ENCODE measurements at places on chromosomes 12 and 14.

DNA sequence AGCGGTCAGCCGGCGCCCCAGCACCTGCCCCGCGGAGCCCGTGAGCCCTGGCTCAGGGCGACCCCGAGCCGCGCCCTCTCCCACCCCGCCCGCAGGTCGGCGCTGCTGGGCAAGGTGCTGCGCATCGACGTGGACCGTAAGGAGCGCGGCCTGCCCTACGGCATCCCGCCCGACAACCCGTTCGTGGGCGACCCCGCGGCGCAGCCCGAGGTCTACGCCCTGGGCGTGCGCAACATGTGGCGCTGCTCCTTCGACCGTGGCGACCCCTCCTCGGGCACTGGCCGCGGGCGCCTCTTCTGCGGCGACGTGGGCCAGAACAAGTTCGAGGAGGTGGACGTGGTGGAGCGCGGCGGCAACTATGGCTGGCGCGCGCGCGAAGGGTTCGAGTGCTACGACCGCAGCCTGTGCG, 14.4 kb downstream of the HHIPL1 start:
- no peak for DNase-seq

DNA sequence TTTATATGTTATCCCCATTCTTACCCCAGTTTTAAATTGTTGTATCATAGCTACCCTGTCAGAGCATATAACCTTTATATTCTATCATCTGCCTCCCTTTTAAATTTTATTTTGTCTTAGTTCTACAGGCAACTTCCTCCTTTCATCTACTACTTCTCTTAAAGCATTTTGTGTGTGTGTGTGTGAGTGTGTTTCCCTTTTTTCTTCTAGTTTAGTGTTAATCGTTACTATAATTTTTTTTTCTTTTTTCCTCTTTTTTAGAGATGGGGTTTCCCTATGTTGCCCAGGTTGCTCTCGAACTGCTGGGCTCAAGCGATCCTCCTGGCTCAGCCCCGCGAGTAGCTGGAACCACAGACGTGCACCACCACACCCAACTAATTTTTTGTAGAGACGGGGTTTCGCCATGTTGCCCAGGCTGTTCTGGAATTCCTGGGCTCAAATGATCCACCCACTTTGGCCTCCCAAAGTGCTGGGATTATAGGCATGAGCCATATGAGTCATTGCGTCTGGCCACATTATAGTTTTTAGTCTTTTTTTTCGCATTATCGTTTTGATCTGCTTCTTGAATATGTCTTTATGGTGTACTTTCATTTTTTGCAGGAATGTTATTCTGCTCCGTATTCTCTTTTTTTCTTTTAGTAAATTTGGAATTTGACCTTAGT, 33.1 kb upstream of the FBXO34 start:
- DNase-seq, result no peak

- no peak for DNase-seq
Observed at GRCh38 chr14:51719955-51720354, 68.2 kb downstream of the FRMD6 start.

GRCh38 chr14:29805415-29806123, 122.1 kb downstream of the PRKD1 start:
- DNase-seq, result no peak

DNA sequence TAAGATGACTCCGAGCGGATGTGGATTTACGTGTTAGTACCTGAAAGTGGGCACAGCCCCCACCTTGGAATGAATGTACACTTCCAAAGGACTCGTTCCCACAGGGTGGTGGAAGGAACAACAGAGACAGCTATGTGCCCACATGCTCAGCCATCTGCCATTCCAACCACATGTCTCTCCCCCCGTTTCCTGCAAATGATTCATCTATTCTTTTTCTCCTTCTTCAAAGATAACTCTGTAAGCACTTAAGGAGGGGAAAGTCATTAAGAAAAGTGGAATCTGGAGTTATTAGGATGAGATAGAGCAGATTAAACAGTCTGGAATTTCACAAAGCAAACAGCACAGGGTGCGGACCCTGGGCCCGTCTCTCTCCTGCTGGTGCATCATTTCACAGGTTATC, 18.5 kb upstream of the DUSP6 start:
- no peak for DNase-seq

GRCh38 chr14:21974741-21975140, 301.1 kb upstream of the OR4E1 start:
- no peak for DNase-seq

GRCh38 chr12:113940357-113941207, 25.5 kb downstream of the RBM19 start:
- DNase-seq, result no peak

DNA sequence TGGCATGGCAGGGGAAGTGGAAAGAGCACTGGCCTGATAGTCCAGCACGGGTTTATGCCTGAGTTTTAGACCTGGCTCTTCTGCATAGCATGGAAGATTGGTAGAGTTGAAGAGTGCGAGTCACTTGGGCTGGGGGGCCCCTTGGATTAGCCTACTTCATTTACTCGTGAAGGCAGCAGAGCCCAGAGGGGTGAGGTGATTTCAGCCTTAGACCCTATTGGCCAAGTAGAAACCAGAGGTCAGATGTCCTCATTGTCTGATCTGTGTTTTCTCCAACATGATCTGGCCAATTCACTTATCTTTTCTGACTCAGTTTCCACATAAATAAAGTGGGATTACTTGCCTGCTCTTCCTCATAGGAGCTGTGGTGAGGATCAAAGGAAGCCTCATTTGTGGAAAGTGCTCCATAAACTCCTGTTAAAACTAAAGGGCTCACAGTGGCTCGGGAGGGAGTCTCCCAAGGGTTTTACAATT, 1.9 kb downstream of the PLEKHG3 start:
- DNase-seq, result no peak

DNA sequence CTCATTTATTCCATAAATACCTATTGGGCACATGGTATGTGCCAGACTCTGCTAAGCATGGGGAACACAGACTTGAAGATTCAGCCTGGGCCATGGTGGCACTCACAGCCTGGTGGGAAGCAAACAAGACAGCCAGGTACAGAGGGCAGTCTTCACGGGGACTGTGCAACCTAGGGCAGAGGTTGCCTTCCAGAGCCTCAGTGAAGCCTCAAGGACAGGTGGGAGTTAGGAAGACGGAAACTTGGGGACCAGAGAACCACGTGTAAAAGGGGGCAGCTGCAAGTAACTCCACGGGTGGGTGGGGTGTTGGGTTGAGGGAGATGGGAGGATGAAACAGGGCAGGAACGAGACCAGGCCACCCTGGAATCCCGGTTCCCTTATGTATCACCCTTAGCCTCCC, 980 bp upstream of the LTBR start:
- DNase-seq, result no peak

- DNase-seq, result no peak
Observed at GRCh38 chr12:107277855-107278254, 184.5 kb upstream of the CRY1 start.

GRCh38 chr12:6891646-6892001, 13.0 kb upstream of the LRRC23 start:
- peak; percentile 8 for DNase-seq

GRCh38 chr12:93135286-93136239, 206.5 kb upstream of the EEA1 start:
- DNase-seq, result no peak

GRCh38 chr12:93449277-93449676, 7.5 kb upstream of the UBE2N start:
- no peak for DNase-seq

GRCh38 chr12:119448611-119449131, 114.1 kb downstream of the CCDC60 start:
- DNase-seq, result no peak

GRCh38 chr12:76745343-76745742, 18.6 kb upstream of the ZDHHC17 start:
- no peak for DNase-seq

- DNase-seq, result peak; percentile 16
Observed at GRCh38 chr14:61662437-61663311, 32.6 kb upstream of the HIF1A start.

- no peak for DNase-seq
Observed at GRCh38 chr12:24840046-24840800, 108.7 kb downstream of the BCAT1 start.

DNA sequence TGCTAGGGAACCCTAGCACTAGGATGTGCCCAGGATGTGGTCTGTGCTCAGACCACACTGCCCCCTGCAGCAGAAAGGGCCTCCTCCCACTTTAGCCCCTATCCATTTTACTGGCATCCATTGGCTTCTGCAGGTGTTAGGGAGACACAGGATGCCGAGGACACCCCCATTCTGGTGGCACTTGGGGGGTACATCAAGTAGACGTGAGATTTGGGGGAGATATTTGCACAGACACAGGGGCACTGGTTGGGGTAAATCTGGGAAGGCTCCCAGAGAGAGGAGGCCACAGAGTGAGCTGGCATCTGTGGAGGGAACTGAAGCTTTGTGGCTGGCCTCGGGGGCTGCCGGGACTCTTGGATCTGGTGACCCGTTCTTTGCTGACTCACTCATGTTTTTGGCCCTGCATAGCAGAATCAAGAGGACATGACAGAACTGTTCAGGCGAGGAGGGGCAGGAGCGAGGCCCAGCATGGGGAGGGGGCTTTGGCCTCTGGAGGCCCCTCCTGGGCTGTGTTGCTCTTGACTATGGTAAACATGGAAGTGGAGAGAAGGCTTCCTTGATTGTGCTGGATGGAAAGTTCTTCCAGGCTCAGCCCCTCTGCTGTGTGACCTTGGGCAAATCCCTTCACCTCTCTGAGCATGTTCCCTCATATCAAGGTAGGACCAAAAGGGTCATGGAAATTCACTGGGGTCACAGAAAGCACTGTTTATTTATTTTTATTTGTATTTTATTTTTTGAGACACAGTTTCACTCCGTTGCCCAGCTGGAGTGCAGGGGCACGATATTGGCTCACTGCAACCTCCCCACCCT, 1.8 kb downstream of the PLBD2 start:
- no peak for DNase-seq

- no peak for DNase-seq
Observed at GRCh38 chr12:54765652-54766051, 88.7 kb upstream of the MUCL1 start.

- DNase-seq, result no peak
Observed at GRCh38 chr14:55416866-55417265, 5.2 kb upstream of the ATG14 start.

DNA sequence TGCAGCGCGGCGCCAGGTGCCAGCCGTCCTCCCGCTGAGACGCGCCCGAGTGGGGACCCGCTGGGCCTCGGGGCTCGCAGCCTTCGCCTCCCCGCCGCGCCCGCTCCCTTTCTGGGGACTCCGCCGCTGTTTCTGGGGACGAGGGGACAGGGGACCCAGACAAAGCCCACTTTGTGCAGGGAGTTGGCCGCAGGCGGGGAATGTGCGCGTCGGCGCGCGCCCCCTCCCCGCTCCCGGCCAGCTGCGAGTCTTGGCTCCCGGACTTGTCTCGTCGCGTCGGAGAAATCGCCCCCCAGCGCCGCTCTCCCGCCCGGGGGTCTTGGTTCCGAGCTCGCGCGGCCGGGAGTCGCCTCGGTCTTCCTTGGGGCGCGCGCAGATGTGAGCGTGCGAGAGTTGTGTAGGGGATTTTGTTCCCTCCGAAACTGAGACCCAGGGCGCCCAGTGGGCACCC, 717 bp downstream of the VASH1 start:
- DNase-seq, result peak; percentile 32

DNA sequence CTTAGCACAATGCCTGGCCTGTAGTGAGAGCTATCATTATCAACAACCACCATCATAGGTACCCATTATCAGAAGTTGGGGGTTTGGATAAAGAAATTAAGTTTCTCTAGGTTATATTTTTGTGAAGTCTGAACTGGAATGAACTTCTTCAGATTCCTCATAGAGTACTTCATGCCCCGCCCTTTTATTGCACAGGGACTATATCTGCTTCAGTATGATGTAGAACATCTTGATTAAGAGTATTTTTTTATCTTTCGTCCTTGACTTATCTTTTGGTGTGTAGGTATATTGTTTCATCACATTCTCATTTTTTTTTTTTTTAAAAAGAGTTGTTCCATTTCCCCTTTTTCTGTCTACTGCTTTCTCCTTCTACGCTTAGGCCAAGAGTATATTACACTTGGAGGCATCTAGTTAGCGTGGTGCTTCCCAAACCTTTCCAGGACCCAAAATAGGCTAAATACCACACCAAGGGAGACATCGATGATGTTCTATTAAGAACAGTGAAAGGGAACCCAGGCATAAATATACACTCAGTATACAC, 467.5 kb downstream of the ZFP36L1 start:
- DNase-seq, result no peak

DNA sequence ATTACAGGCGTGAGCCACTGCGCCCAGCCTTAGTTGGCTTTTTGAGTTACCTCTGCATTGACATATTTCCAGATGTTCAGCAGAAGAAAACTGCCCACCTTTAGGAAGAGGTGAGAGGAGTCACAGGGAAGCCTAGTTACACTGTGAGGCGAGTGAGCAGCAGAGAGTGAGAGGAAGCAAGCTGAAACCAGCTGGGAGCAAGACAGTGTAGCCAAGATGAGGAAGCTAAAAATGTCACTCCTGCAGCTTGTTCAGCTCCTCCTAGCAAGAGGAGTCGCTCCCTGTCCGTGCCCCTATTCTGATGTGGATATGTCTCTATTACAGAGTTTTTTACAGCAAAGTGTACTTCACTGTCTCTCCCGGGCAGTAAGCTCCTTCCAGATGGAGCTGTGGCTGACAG, 127.6 kb downstream of the GXYLT1 start:
- no peak for DNase-seq

DNA sequence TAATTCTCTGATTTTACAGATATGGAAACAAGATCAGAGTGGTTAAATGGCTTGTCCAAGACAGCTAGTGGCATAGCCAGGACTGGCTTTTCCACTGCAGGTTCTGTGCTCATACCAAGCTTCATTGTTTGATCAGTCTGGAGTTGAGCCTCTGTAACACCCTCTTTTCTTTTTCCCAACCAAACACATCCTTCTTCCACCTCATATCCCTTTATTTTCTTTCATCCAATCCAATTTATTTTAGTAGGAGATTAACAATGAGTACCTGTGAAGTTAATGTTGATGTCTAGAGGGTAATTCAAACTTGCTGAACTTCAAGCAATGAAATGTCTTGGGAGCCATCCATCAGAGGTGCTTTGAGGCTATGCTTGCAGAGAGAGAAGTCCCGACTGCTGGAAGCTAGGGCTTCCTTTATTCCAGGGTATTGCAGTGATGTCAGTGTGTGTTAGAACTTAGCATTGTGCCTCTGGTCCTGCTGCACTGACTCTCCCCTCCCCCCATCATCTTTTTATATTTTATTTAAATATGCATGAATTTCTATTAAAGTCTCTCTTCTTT, 452.1 kb upstream of the PDE3A start:
- DNase-seq, result no peak
